Jurkat, Clone E6-1 (cell line): ENCODE measurements at places on chromosomes 2 and 18.
A peak's percentile ranks its signal among the peaks of the same experiment; 100 is the strongest.

DNA sequence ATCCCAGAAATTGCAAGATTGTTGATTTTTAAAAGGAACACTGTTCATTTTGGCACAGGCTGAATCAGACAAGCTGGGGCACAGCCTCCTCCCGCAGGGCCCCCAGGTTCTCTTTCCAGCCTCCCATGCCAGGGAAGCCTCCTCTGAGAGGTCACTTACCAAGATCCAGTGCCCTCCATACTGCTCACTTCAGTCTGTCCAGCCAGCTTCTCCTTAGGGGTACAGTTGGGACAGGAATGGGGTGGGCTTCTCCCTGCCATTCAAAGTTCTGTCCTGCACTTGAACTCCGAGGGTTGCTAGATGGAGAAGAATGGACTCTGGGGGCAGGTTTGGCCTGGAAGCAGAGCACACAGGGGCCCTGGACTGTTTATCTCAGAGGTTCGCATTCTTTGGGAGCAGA lies 7.5 kb upstream of the CYP26B1 start:
- DNase-seq = no peak

DNA sequence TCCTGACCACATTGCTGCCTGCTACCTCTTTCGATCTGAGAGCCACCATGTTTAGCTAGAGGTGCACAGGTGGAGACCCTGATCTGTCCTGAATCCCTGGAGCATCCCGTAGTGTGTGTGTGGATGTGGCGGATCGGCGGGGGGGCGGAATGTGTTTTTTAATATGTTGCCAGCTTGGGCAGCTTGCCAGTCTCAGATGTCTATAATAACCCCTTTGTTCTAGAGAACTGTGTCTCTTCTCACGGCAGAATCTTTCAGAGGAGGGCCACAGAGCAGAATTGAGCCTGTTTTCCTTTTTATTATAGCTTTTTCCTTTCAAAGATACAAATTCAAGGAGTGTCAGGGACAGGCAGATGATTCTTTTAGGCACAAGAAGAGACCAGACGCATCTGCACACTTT lies 934.1 kb upstream of the KLHL29 start:
- DNase-seq = no peak

- no peak for DNase-seq
Observed at GRCh38 chr2:168039881-168040280, 207.5 kb downstream of the STK39 start.

DNA sequence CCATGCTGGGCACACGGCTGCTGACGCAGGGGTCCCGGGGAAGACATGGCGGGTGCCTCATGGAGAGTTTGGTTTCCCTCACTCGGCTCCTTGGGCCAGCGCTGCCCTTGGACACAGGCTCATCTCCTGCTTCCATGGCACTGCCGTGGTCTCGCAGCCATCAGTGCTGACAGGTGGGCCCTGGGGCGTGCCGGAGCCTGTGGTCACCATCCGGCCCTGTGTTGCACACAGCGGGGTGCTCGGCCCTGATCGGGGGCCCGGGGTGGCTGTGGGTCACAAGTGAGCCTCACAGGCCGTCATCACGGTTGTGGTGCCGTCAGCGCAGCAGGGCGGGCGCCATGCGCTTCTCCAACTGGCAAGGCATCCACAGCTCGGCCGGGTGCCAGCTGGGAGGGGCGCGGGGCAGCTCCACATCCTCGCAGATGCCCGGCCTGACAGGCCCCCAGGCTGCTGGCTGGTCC lies 582 bp downstream of the RTP5 start:
- no peak for DNase-seq

DNA sequence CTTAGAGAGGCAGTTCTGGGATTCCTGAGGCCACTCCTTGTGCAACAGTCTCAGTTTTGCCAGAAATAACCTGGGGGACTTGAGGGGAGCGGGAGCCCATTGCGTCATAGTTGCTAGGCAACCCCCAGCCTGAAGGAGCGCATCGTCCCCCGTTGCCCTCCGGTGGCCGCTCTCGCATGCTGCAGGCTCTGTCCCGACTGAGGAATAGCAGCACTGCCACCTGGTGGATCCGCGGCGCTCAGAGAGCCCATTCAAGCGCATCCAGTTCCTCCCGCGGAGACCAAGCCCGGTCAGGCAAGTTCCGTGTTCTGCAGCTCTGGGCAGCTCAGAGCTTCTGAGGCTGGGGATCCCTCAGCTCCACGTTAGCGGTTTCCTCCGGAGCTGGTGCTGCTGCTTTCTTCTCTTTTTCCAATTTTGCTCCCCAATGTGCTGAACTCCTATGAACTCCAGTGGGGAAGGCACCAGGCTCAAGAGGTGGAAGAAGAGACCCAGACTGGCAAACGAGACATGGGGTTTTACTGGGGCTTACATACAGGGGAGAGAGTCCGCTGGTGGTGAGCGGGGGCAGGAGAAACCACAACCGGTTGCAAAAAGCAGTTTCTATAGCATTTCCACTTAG lies 15.1 kb downstream of the SLC4A3 start:
- peak; percentile 87 for DNase-seq

- DNase-seq = no peak
Observed at GRCh38 chr2:85790032-85790431, 36.2 kb downstream of the ATOH8 start.

GRCh38 chr2:20423359-20423758 lies 23.5 kb upstream of the RHOB start:
- no peak for DNase-seq

GRCh38 chr2:41965909-41966295 lies 81.9 kb upstream of the PKDCC start:
- DNase-seq = no peak

DNA sequence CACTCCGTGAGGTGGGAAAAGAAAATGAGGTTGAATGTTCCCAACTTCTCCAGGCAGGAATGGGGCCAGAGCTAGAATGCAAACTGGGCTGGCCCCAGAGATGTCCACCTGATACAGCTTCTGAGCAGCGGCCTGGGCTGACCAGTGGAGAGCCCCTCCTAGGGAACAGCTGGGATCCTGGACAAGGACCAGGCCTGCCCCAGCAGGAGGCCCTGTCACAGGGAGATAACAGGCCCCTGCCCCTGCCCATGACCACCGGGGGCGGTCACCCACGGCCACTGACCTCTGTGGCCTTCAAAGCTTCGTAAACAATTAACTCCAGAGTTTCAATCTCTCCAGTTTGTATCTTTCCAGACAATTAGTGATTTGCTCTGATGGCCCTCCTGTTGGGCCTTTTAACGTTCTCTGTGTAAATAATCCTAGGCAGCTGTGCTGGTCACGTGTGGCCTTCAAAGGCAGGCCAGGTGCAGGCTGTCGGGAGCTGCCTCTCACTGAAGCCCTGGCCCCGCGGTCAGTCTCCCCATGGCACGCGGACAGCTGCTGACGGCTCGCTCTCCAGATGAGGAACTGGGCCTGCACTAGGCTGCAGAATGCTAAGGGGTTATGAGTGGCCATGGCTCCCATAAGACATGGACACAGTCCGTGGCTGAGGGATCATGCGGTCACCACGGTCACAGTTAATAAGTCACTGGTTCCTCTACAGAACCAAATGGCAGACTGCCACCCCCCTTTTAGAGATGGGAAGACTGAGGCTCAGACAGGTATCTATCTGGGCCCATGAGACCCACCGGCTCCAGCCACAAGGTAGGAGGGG lies 9.2 kb downstream of the HS6ST1 start:
- no peak for DNase-seq
